ENCODE measurements at places on chromosomes 7 and 10.

DNA sequence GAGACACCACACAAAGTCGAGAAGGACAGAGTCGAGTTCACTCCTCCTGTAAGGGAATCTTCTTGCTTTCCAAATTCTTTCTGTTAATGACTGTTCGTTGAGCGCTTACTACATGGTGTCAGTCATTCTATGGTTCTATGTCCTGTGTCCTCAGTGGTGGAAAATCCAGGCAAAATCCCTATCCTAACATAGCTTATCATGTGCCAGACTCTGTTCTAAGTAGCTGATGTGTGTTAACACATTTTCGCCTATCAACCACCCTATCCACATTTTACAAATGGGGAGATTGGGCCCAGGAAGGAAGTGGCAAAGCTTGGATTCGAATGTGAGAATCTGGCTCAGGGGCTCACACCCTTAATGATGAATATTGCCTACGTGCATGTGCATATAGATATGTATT is 280.1 kb downstream of the GATA3 start:
- peaks cover 33% of the 10 kb centered on the region for H3K4me1 ChIP-seq
- no peak overlapping the region for H3K4me3 ChIP-seq
- H3K36me3 ChIP-seq = peaks cover 2% of the 10 kb centered on the region
- no peak for DNase-seq
- H3K27me3 ChIP-seq = no peaks in the 10 kb centered on the region
- H3K27ac ChIP-seq = peak overlapping the region; percentile 99

- peak; percentile 98 for DNase-seq
- H3K36me3 ChIP-seq = no peaks in the 10 kb centered on the region
- peak overlapping the region; percentile 36 for H3K4me3 ChIP-seq
- H3K4me1 ChIP-seq = no peaks in the 10 kb centered on the region
- H3K27me3 ChIP-seq = peaks cover 13% of the 10 kb centered on the region
Measured at GRCh38 chr10:124388823-124389612, 29.7 kb downstream of the OAT start.

- H3K27ac ChIP-seq = no peak overlapping the region
- no peak overlapping the region for H3K4me3 ChIP-seq
- DNase-seq = no peak
- no peaks in the 10 kb centered on the region for H3K36me3 ChIP-seq
- peaks cover 6% of the 10 kb centered on the region for H3K4me1 ChIP-seq
- H3K27me3 ChIP-seq = peaks cover 53% of the 10 kb centered on the region
Measured at GRCh38 chr7:44194069-44194468, 4.8 kb upstream of the GCK start.

DNA sequence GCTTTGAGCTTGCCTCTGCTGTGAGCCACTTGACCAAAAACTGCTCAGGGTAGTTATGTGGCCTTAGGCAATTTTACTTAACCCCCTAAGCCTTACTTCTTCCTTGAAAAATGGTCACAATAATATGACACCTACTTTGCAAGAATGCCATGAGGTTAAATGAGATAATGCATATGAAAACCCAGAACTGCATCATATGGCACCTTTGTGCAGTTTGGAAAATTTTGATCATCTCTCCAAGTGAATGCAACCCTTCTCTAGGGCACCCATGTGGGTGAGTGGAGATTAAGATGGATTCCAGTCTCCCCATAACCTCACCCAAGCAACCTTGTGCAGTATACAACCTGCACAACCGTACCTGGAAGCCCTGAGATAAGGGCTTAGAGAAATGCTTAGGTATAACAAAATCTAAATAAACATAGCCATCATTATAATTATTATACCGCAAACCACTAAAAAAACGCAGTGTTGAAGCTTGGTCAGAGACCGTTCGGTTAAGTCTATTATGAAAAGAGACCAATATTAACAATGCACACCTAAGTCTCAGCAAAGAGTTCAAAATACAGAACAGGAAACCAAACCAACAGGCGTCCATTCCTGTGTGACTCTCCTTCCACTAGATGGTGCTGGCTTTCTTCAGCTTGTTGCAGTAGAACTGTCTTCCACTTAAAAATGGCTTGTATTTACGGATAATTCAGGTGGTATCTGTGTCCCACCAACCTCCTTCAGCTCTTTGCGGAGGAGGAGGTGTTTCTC is 21.0 kb upstream of the ASB15 start:
- DNase-seq = no peak
- no peak overlapping the region for H3K4me3 ChIP-seq
- peaks cover 2% of the 10 kb centered on the region for H3K36me3 ChIP-seq
- peaks cover 2% of the 10 kb centered on the region for H3K4me1 ChIP-seq
- H3K27me3 ChIP-seq = peaks cover 34% of the 10 kb centered on the region

DNA sequence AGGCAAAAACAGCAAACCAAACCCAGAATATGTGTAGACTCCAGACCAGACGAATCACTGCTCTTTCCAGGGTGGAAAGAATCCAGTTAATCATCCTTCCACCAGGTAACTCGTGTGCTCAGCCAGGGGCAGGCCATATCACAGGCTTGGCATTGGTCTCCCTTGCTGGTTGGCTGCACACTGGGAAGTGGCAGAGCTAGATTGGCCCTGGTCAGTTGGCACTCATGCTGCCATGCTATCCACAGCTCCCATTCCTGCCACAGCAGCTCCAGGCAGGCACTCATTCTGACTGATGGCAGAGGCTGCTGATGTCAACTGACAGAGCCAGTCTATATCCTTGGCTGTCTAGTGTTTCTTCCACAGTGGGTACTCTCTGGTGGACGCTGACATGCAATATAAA is 9.7 kb upstream of the GDF10 start:
- no peak overlapping the region for H3K27ac ChIP-seq
- H3K36me3 ChIP-seq = peaks cover 2% of the 10 kb centered on the region
- peaks cover 19% of the 10 kb centered on the region for H3K4me1 ChIP-seq
- H3K27me3 ChIP-seq = peaks cover 15% of the 10 kb centered on the region
- H3K4me3 ChIP-seq = no peak overlapping the region

- no peak for DNase-seq
- no peaks in the 10 kb centered on the region for H3K27me3 ChIP-seq
- no peak overlapping the region for H3K27ac ChIP-seq
- H3K4me1 ChIP-seq = peaks cover 3% of the 10 kb centered on the region
- H3K36me3 ChIP-seq = no peaks in the 10 kb centered on the region
Measured at GRCh38 chr7:2475678-2476015, 551 bp downstream of the GRIFIN start.

GRCh38 chr10:49446031-49446430 is 50.1 kb upstream of the DRGX start:
- H3K4me1 ChIP-seq = peaks cover 3% of the 10 kb centered on the region
- no peaks in the 10 kb centered on the region for H3K36me3 ChIP-seq
- no peaks in the 10 kb centered on the region for H3K27me3 ChIP-seq
- H3K27ac ChIP-seq = no peak overlapping the region
- H3K4me3 ChIP-seq = no peak overlapping the region

DNA sequence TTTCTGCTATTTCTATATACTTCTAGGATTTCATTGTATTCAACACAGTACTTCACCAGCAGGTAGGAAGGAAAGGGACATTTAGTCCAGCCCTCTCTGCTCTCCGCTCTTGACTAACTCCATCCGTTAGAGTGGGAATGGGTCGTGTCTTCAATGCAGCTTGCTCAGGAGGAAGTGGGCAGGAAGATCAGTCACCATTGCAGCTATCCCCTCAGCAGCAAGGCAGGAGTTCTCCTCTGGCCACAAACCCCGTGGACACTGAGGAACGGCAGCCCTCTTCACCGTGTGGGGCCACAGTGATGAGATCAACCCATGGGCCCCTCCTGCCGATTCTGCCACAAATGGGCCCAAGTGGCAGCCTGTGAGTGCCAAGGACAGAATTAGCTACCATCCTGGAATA is 30.2 kb upstream of the IKZF1 start:
- peak overlapping the region; percentile 21 for H3K27ac ChIP-seq
- H3K36me3 ChIP-seq = no peaks in the 10 kb centered on the region
- no peaks in the 10 kb centered on the region for H3K27me3 ChIP-seq
- DNase-seq = no peak
- no peak overlapping the region for H3K4me3 ChIP-seq

- no peak overlapping the region for H3K27ac ChIP-seq
- peaks cover 4% of the 10 kb centered on the region for H3K4me1 ChIP-seq
- H3K4me3 ChIP-seq = no peak overlapping the region
- DNase-seq = no peak
- H3K27me3 ChIP-seq = no peaks in the 10 kb centered on the region
- H3K36me3 ChIP-seq = peaks cover 2% of the 10 kb centered on the region
Measured at GRCh38 chr10:96995851-96996250, 163.8 kb downstream of the LCOR start.

DNA sequence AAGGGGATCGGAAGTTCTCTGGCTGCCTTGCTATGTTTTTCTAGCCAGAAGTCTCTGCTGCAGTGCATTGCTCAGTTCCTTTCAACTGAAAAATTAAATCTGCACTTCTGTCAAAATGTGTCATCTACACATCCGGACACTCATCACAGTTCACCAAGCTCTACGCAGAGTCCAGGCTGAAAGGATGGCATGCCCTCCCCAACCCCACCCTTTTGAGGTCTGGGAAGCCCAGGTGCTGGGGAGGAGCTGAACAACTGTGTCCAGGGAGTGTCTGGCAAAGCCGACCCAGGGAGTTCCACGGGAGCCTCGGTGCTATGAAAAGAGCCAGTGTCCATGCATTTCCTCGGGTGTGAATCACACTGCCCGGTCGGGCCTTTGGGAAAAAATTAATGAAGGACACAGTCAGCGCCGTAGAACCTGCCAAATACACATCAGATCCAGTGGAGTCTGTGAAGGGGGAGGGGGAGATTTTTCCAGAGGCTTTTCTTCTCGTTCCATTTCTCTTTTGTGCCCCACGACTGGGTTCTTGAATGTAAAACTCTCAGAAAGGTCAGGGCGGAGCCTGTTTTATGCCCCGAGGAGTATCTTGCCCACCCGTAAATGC is 757 bp upstream of the PALS2 start:
- H3K36me3 ChIP-seq = peaks cover 5% of the 10 kb centered on the region
- peaks cover 29% of the 10 kb centered on the region for H3K4me1 ChIP-seq
- DNase-seq = no peak
- peak overlapping the region; percentile 62 for H3K27ac ChIP-seq
- H3K27me3 ChIP-seq = peaks cover 19% of the 10 kb centered on the region
- peak overlapping the region; percentile 92 for H3K4me3 ChIP-seq

Measured in T-helper 17 cell (primary cell).